ENCODE measurements at places on chromosomes 1 and 21.

DNA sequence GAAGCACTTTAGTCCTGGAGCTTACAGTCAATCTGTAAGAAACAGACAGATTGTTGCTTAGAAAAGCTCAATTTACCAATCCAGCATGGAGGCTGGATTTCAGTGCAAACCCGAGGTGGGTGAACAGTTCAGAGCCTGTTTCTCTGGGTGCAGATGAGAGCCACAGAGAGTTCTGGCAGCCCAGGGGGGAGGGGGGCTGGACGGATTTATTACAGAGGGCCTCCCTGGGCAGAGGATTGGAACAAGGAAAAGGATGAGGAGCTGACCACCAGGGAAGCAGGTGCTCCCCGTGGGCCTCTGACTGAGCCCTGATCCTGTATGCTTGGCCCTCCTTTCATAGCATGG lies 38.0 kb upstream of the EPS8L3 start:
- DNase-seq, result no peak

DNA sequence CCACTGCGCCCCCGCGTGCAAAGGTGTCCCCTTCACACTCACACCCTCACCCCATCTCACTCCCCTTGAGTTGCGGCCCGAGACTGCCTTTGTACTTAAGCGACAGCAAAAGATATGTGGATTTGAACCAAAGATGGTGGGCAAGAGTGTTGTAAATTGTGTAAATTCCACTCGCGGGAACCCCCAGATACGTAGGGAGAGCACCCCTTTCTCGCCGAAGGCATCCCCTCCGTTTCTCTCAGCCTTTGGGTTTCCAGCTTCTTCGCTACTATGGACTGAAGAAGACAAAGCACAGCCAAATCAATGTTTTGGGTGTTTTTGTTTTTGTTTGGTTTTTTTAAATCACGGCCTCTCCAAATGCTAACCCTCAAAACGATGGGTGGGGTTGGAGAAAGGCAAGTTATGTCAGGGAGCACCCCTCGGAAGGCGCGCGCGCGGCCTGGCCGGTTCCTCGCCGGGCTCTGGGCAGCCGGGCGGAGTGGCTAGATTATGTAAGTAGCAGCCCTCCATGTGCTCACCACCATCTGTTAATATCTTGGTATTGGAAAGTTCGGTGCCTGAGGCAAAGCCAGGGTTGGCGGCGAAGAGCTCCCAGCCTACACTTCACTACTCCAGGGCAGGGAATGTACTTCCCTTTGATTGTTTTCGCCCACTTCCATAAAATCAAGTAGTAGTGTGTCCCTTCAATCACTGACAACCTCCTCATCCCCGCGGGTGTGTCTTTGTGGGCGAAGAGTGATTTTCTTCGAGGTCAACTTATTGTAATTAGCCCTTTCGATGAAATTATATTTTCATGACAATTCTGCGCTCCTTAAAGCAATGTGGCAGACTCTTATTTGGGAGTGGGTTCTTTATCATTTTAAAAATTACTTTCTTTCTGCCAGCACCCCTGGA lies 4.0 kb upstream of the PROX1 start:
- DNase-seq, result no peak

DNA sequence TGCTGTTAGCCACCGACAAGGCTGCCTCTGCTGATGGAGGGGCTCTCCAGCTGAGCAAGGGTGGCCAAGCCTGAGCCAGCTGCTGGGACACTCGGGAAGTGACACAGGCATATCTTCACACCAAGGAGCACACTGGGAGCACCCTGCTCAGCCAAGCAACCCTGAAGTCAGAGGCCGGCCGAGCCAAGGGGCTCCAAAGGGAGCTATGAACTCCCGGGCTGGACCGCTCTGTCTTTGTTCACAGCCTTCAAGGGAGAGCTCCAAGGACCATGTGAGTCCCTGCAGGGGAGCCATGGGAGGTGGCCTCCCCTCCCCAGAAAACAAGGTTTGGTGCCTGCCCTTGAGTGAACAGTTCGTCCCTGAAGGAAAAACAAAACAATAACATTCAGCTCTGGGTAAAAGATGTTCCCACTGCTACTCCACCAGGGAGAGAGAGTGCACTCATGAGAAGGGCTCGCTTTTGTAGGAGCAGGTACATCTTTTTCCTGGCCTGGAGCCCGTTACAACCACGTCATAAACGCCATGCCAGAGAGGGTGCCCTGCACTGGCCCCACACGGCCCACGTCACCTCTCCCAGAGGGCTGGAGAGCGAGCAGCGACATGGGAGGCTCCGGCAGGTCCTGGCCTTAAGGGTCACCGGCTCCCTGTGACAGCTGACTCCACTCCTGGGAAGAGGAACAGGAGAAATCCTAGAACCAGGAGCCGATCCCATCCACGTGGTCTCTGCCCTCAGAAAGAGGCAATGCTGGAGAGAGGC lies 56.3 kb upstream of the SLC25A33 start:
- no peak for DNase-seq

DNA sequence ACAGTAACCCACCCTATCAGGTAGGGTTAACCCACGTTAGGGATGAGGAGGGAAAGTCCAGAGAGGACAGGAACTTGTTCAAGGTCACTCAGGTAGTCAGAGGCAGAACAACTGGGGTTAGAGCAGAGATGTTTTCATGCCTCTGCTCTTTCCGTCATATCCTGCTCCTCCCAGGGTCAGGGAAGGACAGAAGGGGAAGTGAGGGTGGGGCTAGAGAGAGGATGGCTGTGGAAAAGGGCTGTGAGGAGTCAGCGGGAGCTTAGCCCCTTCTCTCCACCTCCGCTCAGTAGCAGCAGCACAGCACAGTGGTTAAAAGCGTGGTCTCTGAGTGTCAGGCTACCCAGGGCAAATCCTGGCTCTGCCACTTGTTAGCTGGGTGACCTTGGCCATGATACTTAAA lies 36.5 kb downstream of the DDX20 start:
- DNase-seq, result no peak

- no peak for DNase-seq
Observed at GRCh38 chr1:76508871-76509270, 358.4 kb upstream of the ST6GALNAC5 start.

DNA sequence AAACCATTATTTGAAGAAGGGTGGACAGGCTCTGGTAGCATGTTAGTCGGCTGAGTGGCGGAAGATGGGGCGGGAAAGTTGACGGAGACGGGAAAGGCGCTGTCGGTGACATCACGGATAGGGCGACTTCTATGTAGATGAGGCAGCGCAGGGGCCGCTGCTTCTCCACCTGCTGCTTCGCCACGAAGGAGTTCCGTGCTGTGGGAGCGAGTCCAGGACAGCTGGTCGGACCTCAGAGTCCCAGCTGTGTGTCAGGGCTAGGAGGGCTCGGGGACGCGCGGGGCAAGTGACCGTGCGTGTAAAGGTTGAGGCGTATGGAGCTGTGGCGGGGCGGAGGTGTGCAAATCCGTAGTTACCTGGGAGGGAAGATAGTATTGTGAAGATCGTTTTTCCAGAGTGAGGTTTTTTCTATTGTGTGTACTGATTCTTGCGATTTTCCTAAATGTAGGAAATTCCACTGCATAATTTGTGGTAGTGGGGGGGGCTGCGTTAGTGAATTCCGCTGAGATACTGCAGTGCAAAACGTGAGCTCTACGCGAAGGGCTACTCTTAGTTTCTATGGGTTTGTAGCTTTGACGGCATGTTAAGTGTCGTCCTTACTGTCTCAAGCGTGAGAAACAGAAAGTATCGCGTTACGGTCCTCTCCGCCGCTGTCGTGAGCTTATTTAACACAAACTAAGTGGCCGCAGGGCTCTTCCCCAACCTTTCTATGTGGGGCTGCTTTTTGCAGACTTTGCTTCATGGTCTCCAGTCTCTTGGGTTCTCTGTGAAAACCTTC lies 111.2 kb upstream of the NBPF11 start:
- DNase-seq, result peak; percentile 43

DNA sequence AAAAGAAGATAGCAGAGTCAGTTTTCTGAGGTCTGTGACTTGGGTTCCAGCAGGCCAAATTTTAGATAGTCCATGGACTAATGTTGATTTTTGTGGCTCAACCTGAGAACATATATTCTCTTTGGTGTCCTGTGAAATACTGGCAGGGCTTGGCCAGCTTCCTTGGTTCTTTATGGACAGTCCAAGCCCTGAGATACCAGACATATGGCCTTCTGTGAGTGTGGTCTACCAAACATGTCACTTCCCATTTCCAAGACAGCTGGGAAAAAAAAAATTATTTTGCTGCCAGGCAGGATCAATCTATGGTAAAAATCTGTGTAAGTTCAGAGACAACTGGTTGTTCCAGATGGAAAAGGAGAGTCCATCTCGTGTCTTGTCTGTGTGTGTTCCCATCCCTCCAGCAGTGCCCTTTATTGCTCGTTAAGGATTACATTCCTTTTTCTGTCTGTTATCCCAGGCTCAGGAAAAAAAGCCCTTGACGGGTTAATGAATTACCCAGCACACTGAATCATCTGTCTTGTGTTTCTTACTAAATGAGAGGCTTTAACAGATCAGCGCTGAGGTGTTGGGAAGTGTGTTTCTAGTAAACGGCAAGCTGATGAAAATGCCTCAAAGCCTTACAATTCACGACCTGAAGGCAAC lies 33.4 kb upstream of the XPR1 start:
- DNase-seq, result no peak

DNA sequence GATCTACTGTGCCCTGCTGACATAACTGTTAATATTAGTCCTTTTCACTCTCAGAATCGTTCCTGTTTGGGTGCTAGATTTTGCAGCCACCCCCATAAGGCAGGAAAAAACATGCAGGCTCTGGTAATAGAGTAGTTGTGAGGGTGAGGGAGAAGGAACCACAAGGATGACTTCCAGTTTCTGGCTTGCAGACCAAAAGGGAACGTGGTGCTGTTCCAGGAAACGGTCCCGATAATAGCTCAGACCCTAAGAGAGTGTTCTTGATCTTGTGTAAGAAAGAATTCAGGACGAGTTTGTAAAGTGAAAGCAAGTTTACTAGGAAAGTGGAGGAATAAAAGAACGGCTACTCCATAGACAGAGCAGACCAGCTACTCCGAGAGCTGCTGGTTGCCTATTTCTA lies 50.7 kb upstream of the RHOU start:
- DNase-seq, result no peak

DNA sequence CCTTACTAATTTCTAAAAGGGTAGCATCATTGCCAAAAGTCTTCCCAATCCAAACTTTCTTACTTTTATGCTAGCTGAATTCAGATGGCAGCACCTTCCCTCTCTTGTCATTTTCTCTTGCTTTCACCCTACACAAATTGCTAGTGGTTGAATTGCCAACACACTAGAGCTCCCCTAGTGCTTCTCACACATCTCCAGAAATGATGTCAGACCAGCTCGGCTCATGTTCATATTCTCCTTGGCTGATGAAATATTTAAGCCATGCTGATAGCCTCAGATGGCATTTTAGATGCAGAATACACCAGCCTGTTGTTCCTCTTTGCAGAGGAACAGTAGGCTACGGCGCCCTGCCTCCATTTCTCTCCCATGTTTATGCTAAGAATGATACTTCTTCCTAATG lies 256.9 kb downstream of the PTBP2 start:
- DNase-seq, result no peak

DNA sequence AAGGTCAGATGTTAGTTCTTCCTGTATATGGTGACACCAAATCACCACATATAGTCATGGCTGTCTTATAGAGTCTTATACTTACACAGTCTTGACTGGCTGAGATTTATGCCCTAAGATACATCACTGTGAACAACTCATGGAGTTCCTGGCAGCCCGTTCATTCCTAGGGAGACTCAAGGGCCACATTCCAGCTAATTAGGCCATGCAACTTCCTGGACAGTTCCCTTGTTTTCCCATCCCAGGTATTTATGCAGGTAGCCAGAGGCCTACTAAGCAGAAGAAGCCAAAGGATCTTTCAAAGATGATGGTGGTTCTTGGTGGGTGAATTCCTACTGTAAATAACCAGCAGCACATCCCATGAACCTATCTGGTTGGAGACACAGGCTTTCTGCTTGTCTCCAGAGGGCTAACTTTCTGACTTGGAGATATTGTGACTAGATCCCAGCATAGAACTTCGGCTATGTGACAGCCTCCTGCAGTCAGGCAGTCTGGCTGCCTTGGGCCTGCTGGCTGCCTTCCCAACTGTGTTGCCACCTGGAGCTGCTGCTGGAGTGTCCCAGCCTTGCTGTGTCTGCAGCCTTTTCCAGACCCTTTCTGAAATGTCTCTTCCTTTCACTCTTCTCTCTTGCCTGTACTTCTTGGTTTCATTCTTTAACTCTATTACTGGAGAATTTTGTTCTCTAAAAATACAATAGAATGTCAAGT lies 283.8 kb downstream of the CACNA1E start:
- no peak for DNase-seq

- DNase-seq, result no peak
Observed at GRCh38 chr1:12353981-12354380, 124.2 kb downstream of the VPS13D start.

- no peak for DNase-seq
Observed at GRCh38 chr1:26020330-26020768, 1.2 kb upstream of the EXTL1 start.

DNA sequence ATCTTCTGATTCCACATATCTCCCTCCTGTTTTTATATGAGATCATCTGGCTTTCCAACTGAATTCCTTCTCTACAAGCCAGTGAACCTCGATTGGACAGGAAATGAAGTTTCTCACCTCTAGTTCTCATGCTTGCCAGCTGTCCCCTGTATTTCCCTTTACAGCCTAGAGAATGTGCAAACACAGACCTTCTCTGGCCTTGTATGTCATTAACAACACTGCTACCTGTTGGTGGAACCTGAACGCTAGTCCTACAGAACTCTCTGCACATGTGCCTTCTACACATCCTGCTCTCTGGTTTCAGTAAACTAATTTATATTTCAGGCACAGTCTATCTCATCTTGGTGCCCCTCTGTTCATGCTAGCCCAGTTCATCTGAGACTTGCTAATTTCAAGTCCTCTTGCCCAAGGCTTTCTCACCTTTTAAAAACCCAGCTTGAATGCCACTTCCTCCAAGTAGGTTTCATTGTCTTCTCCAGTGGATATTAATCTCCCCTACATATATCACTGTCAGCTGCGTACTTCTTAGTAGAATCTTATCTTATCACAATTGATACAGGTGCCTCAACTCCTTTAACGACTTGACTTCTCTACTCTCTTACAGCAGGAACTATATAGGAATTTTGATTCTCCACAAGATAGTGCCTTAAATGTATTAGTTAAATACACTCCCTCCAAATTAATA lies 549.9 kb downstream of the PLPP3 start:
- no peak for DNase-seq

GRCh38 chr1:177257576-177257975 lies 86.8 kb downstream of the BRINP2 start:
- no peak for DNase-seq

DNA sequence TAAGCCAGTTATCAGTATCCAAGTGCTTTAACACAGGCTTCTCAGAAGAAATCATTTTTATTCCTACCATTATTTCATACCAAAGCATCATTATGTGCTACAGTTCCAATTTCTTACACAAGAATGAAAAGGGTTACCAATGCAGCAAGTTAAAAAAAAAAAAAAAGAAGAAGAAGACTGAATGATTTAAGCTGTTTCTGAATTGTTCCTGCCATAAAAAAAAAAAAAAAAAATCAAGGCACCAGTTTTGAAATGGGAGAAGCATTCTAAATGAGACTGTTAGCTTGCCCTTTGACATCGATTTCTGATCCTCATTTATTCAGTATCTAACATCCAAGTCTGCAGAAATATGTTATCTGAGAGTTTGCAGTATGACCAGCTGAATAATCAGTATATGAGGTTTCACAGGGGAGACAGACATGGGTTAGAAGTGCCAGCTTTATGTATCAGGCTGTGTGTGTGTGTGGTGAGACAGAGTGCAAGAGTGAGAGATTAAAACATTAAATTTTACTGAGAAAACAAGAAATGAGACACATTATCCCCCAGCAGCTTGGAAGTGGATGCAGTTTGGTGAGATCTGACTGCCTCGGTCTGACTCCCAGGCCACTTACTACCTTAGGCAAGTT lies 105.8 kb downstream of the COLGALT2 start:
- DNase-seq, result no peak
